ENCODE measurements at places on chromosomes 12 and 14. TPM values are rescaled to one million over a fixed set of nuclear protein-coding genes. Genes with fewer than 3 reads are reported as not detected.

DNA sequence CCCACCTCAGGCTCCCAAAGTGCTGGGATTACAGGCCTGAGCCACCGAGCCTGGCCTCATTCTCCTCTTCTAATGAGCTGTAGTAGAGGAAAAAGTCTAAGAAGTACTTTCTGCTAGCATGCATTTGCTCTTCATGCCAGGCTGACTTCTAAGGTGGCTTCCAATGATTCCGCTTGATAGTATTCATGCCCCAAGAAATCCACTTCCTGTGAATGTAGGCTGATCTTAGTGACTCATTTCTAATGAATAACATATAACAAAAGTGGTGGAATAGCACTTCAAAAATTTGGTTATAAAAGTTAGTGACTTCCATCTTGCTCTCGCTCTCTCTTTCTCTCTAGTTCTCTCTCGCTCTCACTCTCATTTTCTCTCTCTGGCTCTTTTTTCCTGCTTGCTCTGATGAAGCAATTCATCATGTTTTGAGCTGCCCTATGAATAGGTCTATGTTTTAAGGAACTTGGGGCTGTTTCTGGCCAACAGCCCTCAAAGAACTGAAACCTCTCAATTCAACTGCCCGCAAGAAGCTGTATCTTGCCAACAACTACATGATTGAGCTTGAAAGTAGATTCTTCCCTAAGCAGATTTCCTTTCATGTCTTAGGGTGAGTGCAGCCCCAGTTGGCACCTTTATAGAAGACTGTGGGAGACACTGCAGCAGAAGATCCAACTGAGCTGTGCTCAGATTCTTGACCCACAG lies 282.9 kb downstream of the RMST start:
- no peaks in the 10 kb centered on the region for H3K36me3 ChIP-seq
- no peaks in the 10 kb centered on the region for H3K27me3 ChIP-seq
- no peak for DNase-seq
- H3K27ac ChIP-seq, result no peak overlapping the region
- H3K4me3 ChIP-seq, result no peak overlapping the region
- H3K4me1 ChIP-seq, result no peaks in the 10 kb centered on the region

SMOC1 gene
- polyA plus RNA-seq, result 10.2 TPM

DNA sequence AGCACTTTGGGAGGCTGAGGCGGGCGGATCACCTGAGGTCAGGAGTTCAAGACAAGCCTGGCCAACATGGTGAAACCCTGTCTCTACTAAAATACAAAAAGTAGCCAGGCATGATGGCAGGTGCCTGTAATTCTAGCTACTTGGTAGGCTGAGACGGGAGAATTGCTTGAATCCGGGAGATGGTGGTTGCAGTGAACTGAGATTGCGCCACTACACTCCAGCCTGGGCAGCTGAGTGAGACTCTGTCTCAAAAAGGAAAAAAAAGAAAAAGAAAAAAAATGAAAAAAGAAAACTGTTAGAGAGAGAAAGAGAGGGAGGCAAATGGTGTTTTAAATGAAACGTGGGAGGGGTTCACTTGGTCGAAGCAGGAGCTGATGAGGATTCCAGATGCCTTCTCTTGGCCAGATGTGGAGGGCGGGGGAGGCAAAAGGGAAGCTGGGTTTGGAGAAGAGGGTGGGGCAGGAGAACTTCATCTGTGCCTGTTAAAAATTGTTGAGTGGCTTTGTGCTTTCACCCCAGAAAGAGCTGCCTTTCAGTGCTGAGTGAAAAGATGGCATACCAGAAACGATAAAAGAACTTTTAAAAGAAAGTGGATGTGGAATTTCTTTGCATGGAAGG lies 1.1 kb downstream of the EMP1 start:
- peak overlapping the region; percentile 72 for H3K27ac ChIP-seq
- no peak for DNase-seq
- H3K4me1 ChIP-seq, result no peaks in the 10 kb centered on the region
- no peaks in the 10 kb centered on the region for H3K27me3 ChIP-seq

- no peaks in the 10 kb centered on the region for H3K27me3 ChIP-seq
- DNase-seq, result no peak
- H3K4me1 ChIP-seq, result peaks cover 32% of the 10 kb centered on the region
- H3K36me3 ChIP-seq, result no peaks in the 10 kb centered on the region
These were observed 1.3 kb downstream of the CLSTN3 start for GRCh38 chr12:7131502-7131866.

DNA sequence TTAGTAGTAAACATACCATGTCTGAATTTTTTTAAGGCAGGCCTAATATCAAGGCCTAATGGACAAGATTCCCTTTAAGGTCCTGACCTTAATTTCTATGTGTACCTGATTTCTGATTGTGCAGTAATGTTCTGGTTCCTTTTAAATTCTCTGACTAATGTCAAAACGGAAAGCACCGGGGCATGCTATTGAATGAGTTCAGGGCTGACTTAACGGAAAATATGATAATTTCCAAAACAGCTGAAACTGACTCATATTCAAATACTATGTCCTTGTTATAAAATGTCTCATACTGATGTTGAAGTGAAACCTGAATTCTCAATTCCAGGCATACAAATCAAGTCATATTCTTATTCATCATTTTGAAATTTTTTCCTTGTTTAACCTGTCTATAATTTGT lies 6.7 kb downstream of the TAS2R43 start:
- H3K27me3 ChIP-seq, result no peaks in the 10 kb centered on the region
- no peak overlapping the region for H3K4me3 ChIP-seq
- H3K27ac ChIP-seq, result peak overlapping the region; percentile 33
- H3K36me3 ChIP-seq, result no peaks in the 10 kb centered on the region

DNA sequence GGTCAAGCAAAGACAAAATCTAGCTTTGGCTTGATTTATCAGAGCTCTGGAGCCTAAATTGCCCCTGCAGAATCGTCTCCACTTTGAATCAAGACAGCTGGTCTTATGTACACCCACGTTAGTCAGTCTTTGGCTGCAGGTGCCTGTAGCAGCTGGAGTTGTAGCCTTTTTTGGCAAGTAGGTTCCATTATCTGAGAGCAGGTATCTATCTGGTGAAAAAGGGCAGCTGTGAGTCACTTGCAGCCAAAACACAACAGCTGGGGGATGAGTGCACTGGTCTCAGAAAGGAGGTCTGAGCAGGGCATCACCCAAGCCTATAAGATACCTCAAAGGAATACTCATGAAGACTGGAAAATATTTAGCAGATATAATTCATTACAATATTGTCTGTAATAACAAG lies 43.6 kb upstream of the KCNH5 start:
- no peaks in the 10 kb centered on the region for H3K27me3 ChIP-seq
- DNase-seq, result no peak
- no peak overlapping the region for H3K27ac ChIP-seq
- H3K36me3 ChIP-seq, result no peaks in the 10 kb centered on the region
- no peaks in the 10 kb centered on the region for H3K4me1 ChIP-seq

LRRK2 gene
- polyA plus RNA-seq, result 2.6 TPM

- no peaks in the 10 kb centered on the region for H3K27me3 ChIP-seq
- no peak overlapping the region for H3K4me3 ChIP-seq
- DNase-seq, result no peak
- H3K27ac ChIP-seq, result no peak overlapping the region
These were observed 14.5 kb downstream of the DPF3 start for GRCh38 chr14:72879431-72879830.

DNA sequence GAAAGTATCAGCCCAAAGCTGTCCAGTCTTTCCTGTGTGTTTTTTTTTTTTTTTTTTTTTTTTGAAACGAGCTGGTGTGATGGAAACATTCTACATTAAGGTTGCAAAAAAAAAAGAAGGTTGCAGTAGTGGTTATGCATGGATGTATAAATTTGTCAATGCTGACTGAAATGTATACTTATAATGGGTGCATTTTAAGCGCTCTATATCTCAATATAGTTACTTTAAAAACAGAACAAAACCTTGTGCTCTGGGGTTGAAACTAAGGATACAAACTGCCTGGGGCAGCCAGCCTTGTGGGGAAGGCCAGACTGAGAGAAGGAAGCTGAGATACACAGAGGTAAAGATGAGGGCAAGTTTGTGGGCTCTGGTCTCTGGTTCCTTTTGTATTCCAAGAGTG lies 87.3 kb upstream of the RMST start:
- H3K4me3 ChIP-seq, result no peak overlapping the region
- no peaks in the 10 kb centered on the region for H3K36me3 ChIP-seq
- no peak for DNase-seq
- H3K4me1 ChIP-seq, result no peaks in the 10 kb centered on the region

GRCh38 chr14:56219666-56220413 lies 101.6 kb downstream of the PELI2 start:
- no peaks in the 10 kb centered on the region for H3K36me3 ChIP-seq
- H3K27me3 ChIP-seq, result no peaks in the 10 kb centered on the region
- H3K4me3 ChIP-seq, result no peak overlapping the region
- no peak for DNase-seq
- H3K27ac ChIP-seq, result no peak overlapping the region
- peaks cover 7% of the 10 kb centered on the region for H3K4me1 ChIP-seq

DNA sequence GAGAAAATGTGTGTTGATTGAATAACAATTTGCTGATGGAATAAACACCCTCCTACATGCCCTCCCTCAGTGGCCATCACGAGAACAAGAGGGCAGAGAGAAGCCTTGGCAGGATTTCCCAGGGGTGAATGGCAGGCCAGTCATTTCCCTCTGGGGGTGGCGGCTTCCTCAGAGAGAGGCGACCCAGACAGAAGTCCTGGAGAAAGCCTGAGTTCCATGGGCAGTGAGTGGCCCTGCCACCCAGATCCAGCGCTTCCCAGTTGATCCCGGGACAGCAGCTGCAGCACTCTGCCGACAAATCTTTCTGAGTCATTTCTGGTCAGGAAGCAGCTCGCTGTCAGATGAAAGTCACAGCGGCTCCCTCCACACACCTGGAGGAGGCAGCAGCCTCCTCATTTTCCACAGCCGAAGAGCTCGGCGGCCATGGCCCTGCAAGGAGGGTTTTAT lies 123.0 kb downstream of the SCARB1 start:
- H3K4me1 ChIP-seq, result peaks cover 14% of the 10 kb centered on the region
- no peaks in the 10 kb centered on the region for H3K27me3 ChIP-seq
- H3K27ac ChIP-seq, result peak overlapping the region; percentile 3
- peak; percentile 83 for DNase-seq
- H3K4me3 ChIP-seq, result no peak overlapping the region

GRCh38 chr12:120229071-120229486 lies 28.2 kb upstream of the RPLP0 start:
- no peaks in the 10 kb centered on the region for H3K27me3 ChIP-seq
- H3K4me1 ChIP-seq, result peaks cover 82% of the 10 kb centered on the region
- H3K4me3 ChIP-seq, result no peak overlapping the region
- peak overlapping the region; percentile 97 for H3K27ac ChIP-seq
- H3K36me3 ChIP-seq, result peaks cover 12% of the 10 kb centered on the region
- DNase-seq, result peak; percentile 71

DNA sequence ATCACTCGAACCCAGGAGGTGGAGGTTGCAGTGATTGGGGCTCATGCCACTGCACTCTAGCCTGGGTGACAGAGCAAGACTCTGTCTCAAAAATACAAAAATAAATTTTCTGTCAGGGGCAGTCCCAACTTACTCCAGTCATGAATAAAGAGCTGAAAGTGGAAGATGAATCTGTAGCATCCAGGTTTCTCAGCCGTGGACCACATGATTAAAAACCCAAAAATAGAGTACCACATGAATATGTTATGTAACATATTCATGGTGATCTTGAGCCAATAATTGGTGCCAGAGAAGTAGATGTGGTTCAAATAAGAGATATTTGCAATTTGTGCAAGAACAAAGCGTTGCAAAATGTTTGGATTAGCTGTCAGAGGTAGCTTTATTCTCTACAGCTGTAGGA lies 23.1 kb downstream of the SPIC start:
- no peak overlapping the region for H3K27ac ChIP-seq
- H3K36me3 ChIP-seq, result no peaks in the 10 kb centered on the region
- no peak for DNase-seq
- no peaks in the 10 kb centered on the region for H3K4me1 ChIP-seq
- no peaks in the 10 kb centered on the region for H3K27me3 ChIP-seq
- no peak overlapping the region for H3K4me3 ChIP-seq

- no peaks in the 10 kb centered on the region for H3K27me3 ChIP-seq
- H3K4me3 ChIP-seq, result no peak overlapping the region
- H3K27ac ChIP-seq, result no peak overlapping the region
- DNase-seq, result no peak
These were observed 264.9 kb downstream of the NOVA1 start for GRCh38 chr14:26332966-26333365.

DNA sequence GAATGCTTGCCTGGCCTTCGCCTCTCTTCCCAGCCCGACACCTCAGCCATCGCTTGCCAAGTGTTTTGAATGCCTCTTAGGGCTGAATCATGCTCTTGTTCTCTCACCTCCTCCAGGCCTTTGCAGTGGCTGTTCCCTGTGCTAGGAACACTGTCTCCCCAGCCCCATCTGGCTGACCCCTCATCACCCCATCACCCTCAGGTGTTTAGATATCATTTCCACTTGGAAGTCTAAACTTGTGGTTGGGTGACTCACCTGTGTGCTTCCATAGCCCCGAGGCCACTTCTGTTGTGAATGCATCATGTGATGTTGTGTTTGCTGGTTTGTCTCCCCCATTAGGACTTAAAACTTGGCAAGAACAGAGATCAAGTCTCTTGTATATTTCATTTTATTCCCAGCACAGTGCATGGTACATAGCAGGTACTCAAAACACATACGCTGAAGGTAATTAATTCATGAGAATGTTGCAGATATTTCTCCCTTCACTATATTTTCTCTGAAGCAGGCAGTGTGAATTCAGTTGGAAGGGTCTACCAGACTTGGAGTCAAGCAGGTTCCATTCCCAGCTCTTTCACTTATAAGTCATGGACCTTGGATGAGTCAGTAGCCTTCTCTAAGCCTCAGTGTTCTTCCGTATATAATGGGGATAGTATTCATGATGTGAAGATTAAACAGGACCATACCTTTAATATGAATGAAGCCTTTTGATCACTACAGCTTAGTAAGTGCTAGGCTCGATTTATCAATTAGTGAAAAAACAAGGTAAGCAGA lies 67.8 kb downstream of the HRK start:
- no peak for DNase-seq
- peaks cover 8% of the 10 kb centered on the region for H3K4me1 ChIP-seq
- no peaks in the 10 kb centered on the region for H3K27me3 ChIP-seq
